ENCODE measurements at places on chromosomes 12 and 14.

- peak; percentile 61 for DNase-seq
Measured at GRCh38 chr12:98532687-98533304, 17.4 kb downstream of the TMPO start.

DNA sequence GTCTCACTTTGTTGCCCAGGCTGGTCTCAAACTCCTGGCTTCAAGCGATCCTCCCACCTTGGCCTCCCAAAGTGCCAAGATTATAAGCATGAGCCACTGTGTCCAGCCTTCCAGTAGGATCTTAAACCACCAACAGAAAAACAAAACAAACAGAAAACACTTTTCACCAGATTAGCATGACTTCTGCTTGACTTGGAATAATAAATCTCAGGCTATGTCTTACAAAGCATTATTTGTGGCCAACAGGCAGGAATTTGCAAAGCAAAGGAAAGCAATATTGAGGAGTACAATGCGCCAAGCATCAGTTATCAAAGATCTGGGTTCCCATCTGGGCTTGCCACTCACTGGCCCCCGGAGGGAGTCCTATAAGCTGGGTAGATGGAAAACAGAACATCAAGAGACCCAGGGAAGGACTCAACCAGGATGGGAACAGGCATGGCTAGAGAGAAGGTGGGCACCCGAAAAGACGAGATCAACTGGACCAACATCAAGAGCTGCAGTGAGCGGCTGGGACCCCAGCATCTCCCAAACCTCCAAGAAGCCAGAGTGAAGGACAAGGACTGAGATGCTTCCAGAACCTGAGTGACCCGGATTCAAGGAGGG, 101.2 kb downstream of the TMEM30B start:
- DNase-seq = no peak

- DNase-seq = no peak
Measured at GRCh38 chr14:99324291-99324690, 52.3 kb upstream of the BCL11B start.

- DNase-seq = no peak
Measured at GRCh38 chr12:91990525-91990924, 155.1 kb downstream of the BTG1 start.

DNA sequence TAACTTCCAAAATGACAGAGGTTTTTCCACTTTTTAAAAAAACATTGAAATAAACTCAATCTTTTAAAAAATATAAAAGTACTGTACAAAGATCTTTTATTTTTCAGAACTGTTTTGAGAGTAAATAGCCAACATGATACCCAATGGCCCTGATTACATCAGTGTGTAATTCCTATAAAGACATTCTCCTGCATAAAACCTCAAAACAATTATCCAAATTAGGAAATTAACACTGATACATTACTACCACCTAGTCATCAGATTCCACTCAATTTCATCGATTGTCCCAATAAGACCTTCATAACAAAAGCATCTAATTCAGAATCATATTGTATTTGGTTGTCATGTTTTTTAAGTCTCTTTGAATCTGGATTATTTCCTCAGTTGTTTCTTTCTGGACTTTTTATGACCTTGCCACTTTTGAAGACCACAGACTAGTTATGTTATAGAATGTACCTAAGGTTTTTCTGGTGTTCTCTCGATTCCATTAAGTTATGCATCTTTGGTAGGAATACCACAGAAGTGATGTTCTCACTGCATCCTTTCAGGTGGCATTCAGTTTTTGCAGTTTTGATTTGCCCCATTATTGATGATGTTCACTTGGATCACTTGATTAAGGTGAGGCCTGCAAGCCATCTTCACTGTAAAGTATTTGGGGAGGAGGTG, 4.0 kb upstream of the YEATS4 start:
- peak; percentile 26 for DNase-seq

- DNase-seq = no peak
Measured at GRCh38 chr12:69851976-69852375, 26.9 kb downstream of the MYRFL start.

Data from MV-4-11 (cell line).